ENCODE measurements at places on chromosomes 11 and 22.
A peak's percentile ranks its signal among the peaks of the same experiment; 100 is the strongest.

DNA sequence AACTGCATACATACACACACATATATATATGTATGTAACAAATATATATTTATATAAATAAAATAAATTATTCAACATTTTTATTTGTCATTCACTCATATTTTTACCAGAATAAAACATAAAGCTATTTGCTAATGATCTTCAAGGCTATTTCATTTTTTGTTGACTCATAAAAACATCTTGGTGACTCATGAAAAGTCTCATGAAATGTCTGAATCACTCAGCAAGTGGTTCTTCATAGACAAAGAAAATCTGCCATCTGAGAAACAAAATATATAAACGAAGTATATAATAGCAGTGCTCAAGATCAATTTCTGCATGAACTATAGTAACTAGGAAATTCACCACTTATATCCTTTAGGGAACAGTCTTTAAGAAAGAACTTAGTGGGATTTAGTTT, 764.8 kb upstream of the FAT3 start:
- DNase-seq, result no peak

DNA sequence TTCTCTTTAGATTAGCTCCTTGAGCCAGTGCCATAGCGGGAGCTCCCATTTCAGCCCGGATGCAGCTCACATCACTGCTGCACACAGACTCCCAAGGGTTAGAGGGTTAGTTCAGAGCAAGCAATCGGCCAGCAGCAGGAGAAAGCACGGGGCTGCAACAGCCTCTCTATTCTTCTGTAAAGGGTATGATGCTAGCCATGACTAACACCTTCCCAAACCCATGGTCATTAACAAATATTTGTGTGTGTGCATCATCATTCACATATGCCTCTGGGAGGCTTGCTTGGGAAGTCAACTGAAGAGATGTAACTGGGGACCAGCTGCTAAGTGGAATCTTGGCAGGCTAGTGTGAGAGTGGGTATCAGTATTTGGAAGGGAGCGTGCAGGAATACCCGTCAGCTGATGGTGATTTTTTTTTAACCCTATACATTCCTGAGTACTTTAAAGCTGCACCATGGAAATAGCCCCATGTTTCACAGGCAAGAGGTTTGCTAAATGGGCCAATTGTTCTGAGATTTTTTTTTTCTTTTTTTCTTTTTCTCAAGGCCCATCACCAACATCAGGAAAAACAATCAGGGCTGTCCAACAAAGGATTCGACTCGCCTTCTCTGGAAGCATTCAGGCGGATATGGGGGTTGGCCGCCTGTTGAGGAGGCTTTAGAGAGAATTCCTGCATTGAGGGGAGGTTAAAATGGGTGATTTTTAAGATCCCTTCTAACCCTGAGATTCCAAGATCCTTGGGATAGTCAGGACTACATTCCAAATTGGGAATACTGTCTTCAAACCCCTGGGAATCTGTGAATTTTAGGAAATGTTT, 33.2 kb upstream of the CCDC89 start:
- no peak for DNase-seq

DNA sequence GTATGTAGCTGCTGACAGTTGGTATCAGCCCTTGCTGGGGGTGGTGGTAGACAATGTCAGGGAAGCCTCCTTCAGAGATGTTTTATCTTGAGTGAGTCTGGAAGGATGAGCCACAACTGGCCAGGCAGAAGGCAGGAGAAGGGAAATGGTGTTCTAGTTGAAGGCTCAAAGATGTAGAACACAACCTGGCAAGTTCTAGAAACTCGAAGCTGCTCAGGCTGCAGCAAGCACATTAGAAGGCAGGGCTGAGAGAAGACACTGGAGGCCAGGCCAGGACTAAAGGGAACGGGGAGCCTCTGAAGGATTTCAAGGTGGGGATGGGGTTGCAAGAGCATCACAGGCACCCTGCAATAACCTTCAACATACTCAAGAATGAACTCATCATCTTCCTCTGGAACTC, 40.4 kb downstream of the USP35 start:
- no peak for DNase-seq

GRCh38 chr11:27443746-27444507, 28.7 kb downstream of the LGR4 start:
- no peak for DNase-seq

- DNase-seq, result no peak
Observed at GRCh38 chr11:61150706-61151544, 10.3 kb downstream of the VPS37C start.

DNA sequence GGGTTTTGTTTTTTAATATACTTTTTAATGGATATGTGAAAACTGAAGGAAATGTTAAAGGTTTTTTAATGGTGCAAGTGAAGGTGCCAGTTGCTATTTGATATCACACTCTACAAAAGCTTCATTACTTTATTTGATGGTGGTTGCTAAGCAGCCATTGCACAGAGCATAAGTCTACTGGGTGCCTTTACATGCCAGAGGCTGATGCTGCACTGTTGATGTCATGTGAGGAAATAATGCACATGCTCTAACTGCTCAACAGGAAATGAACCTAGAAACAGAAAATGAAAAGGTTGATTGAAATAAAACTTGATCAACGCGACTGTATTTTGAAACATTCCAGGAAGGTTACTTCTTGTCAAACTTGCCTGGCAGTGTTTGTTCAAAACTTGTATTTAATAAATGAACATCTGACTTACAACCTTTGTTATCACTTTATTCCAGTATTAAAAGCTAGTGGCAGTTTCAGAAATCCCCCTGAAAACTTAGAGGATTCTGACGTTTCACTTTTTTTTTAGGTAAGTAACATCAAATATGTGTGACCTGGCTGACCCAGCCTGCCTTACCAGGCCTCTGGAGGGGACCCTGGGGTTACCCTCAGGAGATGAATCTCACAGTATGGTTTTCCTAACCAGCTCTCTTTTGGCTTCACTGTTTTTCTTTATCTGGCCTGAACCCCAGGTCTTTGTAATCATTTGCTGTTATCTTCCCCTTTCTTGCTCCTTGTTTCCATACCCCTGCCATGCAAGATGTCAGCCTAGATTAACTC, 2.4 kb upstream of the ATP5MG start:
- no peak for DNase-seq

- no peak for DNase-seq
Observed at GRCh38 chr11:75403037-75403436, 3.7 kb downstream of the RPS3 start.

- DNase-seq, result no peak
Observed at GRCh38 chr11:8026982-8027381, 39.8 kb downstream of the EIF3F start.

GRCh38 chr11:112797648-112798293, 163.4 kb upstream of the NCAM1 start:
- peak; percentile 27 for DNase-seq

- DNase-seq, result peak; percentile 21
Observed at GRCh38 chr22:37330200-37331033, 48.1 kb downstream of the CYTH4 start.

GRCh38 chr11:116853461-116854073, 16.1 kb upstream of the APOA1 start:
- peak; percentile 93 for DNase-seq

- no peak for DNase-seq
Observed at GRCh38 chr11:87429996-87430395, 392.3 kb downstream of the TMEM135 start.

- DNase-seq, result no peak
Observed at GRCh38 chr11:116170526-116171120, 602.2 kb downstream of the BUD13 start.

DNA sequence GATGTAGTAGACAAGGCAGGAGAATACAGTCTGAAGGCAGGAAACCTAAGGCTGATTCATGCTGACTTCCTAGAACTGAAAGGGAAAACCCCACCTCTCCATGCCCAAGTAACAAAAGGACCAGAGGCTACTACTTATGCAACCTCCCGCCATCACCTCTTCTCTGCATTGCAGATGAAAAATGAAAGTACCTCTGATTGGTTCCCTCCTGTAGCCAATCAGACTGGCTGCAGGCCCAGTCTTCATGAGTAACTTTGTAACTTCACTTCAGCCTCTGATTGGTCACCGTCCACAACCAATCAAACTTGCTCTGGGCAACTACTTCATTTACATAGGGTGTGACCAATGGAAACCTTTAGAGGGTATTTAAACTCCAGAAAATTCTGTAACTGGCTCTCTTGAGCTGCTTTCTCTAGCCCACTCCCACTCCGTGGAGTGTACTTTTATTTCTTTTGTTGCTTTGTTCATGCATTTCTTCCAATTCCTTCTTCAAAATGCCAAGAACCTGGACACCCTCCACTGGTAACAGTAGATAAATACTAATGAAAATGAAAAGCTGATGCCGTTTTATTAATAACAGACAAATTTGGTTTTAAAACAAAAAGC, 5.2 kb upstream of the MAP6 start:
- DNase-seq, result peak; percentile 37

- DNase-seq, result peak; percentile 67
Observed at GRCh38 chr11:6191742-6192141, 7.3 kb upstream of the OR52W1 start.

GRCh38 chr11:126138636-126139035, 72.8 kb downstream of the RPUSD4 start:
- DNase-seq, result no peak

- no peak for DNase-seq
Observed at GRCh38 chr11:45933846-45934579, 11.6 kb downstream of the LARGE2 start.

- no peak for DNase-seq
Observed at GRCh38 chr11:46383974-46384701, 2.7 kb downstream of the MDK start.

DNA sequence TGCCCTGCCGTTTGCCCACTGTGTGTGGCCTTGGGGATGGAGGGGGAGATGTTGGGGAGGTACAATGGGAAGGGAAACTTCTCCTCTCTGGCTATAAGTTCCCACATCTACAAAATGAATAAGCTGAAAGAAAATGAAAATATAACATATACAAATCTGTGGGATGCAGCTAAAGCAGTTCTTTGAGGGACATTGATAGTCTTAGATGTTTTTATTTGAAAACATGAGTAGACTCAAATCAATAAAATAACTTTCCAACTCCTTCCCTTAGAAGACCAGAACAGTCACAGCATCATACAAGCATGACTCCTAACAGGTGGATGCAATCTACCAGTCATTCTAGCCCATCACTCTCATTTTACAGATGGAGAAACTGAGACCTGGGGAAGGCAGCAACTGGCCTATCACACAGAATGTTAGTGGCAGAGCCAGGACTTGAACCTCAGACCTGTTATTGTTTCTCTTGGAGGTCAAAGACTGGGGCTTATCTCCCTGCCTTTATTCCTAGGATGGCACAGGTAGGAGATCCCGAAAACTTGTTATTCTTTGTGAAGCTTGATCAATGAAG, 25.2 kb upstream of the CCDC86 start:
- DNase-seq, result no peak

GRCh38 chr22:46363611-46364321, 28.3 kb downstream of the TRMU start:
- no peak for DNase-seq

- no peak for DNase-seq
Observed at GRCh38 chr11:76659672-76660532, 10.6 kb downstream of the LRRC32 start.

DNA sequence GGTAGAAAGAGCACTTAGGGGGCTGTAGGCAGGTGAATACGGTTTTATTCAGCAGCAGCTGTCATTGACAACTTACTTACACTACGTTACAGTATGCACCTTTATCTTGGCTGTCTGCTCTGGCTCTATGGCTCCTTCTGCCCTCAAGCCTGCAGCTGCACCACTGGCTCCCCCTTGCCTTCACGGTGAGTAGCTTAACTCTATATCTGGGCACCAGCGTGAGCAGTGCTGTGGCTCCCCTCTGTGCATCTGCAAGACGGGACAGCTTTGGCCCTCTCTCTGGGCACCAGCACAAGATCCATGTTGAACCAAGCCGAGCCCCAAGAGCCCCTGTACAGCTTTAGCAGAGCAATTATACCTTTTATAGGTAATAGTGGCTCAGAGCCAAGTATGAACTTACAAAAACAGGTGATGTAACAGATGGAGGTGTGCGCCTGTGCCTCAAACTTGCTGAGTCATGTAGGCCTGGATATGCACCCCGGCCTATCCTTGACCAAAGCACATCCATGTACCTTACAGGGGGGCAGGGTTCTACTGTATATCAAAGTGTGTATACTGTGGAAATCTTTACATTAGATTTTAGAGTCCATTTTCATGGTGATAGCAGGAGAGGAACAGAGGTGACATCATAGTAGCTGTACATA, 96.9 kb upstream of the CTSC start:
- DNase-seq, result no peak

GRCh38 chr11:15625691-15626090, 511.0 kb downstream of the INSC start:
- no peak for DNase-seq

DNA sequence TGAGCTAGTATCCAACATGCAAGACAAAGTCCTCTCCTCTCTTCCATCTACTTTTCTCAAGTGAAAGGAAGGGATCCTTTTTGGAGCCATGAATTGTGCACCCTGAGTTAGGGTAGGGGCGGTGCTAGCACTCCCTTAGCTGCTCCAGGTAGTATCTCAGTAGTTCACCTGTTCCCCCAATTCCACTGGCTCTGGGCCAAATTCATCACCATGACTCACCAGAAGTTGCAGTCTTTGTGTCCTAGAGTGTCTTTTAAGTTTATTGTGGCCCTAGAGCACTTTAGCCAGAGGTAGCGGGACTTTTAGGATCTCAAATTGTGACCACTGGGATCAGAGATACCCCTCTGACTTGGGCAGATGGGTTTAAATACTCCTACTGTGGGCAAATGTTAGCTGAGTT, 398.6 kb upstream of the ANO5 start:
- DNase-seq, result no peak

GRCh38 chr11:14967581-14968243, 4.4 kb downstream of the CALCA start:
- DNase-seq, result no peak

DNA sequence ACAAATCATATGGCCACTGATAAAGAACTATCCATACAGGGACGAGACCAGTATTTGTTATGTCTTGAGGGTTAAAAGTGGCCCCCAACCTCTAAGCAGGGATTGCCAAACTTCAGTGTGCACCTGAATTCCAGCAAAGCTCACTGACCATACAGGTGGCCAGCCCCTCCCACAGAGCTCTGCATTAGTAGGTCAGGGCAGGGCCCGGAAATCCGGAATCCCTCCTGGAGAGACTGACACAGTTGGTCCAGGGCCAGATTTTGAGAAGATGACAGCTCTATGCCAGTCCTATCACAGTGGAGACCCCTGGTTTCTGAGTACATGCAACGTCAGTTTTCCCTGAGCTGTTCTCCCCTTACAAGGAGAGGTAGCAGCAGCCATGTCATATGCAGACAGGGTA, 20.8 kb downstream of the VPS37C start:
- no peak for DNase-seq
